ENCODE measurements at places on chromosomes 5 and 9. TPM values are rescaled to one million over a fixed set of nuclear protein-coding genes. Genes with fewer than 3 reads are reported as not detected.

DNA sequence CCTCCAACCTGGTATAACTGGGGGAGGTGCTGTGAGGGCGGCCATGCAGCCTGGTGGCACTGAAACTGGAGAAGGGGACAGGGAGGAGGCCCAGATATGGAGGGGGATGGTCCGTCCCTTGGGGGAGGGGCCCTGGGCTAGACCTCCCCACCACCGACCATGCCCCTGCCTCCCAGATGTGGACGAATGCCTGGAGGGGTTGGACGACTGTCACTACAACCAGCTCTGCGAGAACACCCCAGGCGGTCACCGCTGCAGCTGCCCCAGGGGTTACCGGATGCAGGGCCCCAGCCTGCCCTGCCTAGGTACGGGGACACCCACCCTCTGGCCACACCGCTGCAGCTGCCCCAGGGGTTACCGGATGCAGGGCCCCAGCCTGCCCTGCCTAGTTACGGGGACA lies 15.4 kb upstream of the ASS1 start:
- peak; percentile 43 for DNase-seq

Gene LCP2
- 4.6 TPM for polyA plus RNA-seq

Gene RNF145
- 29.6 TPM for polyA plus RNA-seq

DNA sequence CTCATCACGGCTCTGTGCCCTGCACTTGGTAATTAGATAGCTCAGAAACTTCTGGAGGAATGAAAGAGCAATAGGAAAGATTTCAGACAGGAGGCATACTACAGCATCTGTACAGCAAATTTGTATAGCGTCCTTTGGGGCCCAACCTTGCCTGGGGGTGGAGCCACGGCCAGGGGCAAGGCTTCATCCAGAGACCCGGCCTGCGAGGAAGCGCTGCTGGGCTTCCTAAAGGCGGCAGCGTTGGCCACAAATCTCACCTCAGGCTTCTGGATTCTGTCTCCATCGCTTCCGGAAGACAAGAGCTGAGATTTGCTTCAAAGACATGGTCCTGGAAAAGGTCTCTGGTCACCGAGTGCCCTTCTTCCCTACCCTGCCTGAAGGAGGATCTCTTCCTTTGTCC lies 12.2 kb upstream of the SPATA31D1 start:
- no peak for DNase-seq

GRCh38 chr5:16659536-16659935 lies 42.7 kb upstream of the RETREG1 start:
- no peak for DNase-seq
